Tibial nerve (tissue), 4 donors: ENCODE measurements at places on chromosomes 11 and 22. TPM values are rescaled to one million over a fixed set of nuclear protein-coding genes. Genes with fewer than 3 reads are reported as not detected.

Gene TMEM258
- 21.9 TPM for total RNA-seq

Gene PRDM10
- 9.2 TPM for total RNA-seq

DNA sequence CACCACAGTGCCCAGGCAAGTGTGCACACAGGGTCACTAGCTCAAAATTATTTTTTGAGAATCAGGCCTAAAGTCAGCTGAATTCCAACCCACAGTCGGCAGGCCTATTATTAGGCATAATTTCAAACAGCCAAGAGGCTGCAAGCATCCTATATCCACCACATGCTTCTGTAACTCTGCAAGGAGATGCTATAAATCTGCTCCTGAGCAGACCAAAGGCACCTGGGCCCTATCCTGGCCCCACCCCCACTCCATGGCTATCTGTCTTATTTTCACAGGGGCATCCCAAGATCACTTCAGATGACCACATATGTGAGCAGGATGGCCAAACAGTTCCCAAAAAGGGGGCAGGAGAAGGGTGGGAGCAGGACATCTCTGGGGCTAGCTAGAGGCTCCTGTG, 44.6 kb downstream of the TCF20 start:
- DNase-seq = no peak

DNA sequence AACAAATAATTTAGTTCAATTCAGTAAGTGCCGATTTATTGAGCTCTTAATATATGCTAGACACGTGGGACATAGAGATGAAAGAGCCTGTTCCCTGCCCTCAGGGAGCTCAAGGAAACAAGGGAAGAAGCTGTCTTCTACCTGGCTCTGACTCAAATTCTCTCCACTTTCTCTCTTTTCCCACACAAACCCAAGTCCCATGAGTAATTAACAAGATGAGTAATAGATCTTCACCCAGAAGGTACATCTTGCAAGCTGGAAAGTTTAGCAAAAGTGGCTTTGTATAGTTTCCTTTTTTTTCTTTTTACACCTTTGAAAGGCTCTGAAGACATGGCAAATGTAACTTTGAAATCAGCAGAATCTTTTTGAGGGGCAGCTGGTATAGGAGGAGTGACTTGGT, 48.2 kb upstream of the CHST1 start:
- DNase-seq = no peak

DNA sequence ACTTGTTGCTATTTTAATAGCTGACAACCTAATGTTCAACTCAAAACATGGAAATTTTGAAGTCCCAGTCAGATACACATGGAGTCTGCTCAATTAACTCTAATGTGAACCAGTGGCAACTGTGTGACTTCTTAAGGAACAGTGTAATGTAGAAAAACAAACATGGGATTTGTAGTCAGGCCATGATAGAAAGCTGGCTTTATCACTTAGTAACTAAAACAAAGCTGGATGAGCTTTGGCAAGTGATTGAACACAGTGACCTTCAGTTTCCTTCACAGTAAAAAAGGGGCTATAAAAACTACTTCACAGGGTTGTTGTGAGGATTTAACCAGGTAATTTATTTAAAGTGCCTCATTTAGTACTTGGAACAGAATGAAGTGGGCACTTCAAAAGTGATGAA, 62.6 kb downstream of the PRCP start:
- no peak for DNase-seq

Gene AIFM3
- total RNA-seq = 1.7 TPM

Gene TP53AIP1
- not detected for total RNA-seq

Gene TNNI2
- total RNA-seq = not detected

DNA sequence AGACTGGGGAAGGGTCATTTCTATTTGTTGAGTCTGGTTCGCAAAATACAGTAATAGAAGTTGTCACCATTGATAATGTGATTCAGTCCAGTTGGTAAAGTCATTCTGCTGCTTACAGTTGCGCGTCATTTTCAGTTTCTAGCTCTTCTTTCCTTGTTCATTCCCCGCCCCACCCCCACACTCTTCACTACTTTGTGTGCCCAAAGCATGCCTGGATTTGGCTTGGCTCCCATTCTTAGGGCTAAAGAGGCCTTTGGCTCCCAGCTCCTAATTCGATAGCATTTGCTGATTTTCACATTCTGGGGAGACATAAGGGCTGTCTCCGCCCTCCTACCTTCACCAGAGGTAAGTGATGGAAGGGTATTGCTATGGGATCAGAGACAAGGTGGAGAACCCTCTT, 43.0 kb downstream of the CECR2 start:
- no peak for DNase-seq
